ENCODE measurements at places on chromosomes 3 and 15. TPM values are rescaled to one million over a fixed set of nuclear protein-coding genes. Genes with fewer than 3 reads are reported as not detected.

DNA sequence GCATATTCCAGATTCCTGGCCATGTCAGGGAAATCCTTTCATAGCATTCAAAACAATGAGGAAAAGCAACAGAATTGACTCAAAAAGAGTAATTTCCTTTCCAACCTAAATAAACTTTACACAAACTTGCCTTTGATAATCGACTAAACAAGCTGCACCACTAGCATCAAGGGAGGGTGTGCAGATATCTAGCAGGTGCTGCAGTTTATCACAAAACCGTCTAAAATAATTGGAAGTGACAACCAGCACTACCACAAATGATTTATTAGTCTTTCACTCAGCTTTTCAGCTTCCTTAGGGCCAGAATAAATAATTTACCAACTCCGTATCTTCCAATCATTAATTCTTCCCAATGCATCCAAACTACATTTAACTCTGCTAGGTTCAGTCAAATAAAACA, 71.7 kb downstream of the TBC1D5 start:
- DNase-seq = no peak
- H3K36me3 ChIP-seq = no peaks in the 10 kb centered on the region
- no peak overlapping the region for H3K4me3 ChIP-seq
- H3K27me3 ChIP-seq = no peaks in the 10 kb centered on the region
- no peak overlapping the region for H3K27ac ChIP-seq

DNA sequence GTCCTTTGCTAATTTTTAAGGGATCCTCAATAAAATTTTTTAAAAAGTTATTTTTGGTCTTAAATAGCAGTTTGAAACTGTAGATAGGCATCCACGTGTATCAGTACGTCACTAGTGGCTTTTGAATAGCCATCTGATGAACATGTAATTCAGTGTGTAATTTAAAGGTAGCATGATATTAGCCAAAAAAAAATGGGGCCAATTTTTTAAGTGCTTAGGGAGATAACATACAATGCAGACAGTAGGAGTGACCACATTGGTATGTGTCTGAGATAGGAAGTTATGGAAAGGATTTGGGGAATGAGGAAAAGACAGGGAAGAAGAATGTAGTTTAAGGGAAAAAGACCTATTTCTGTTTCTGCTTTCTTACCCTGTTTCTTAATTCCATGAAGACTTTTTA, 2.5 kb downstream of the AP4E1 start:
- no peaks in the 10 kb centered on the region for H3K36me3 ChIP-seq
- no peak for DNase-seq
- H3K4me1 ChIP-seq = no peaks in the 10 kb centered on the region
- H3K27me3 ChIP-seq = no peaks in the 10 kb centered on the region
- no peak overlapping the region for H3K4me3 ChIP-seq
- H3K27ac ChIP-seq = no peak overlapping the region

GRCh38 chr3:156477323-156477722, 77.6 kb downstream of the SSR3 start:
- no peak for DNase-seq
- H3K27me3 ChIP-seq = peaks cover 2% of the 10 kb centered on the region
- no peak overlapping the region for H3K27ac ChIP-seq
- no peaks in the 10 kb centered on the region for H3K4me1 ChIP-seq
- H3K4me3 ChIP-seq = no peak overlapping the region

The HRG gene
- 0.13 TPM for total RNA-seq

The C15orf39 gene
- total RNA-seq = 128 TPM

GRCh38 chr15:77988347-77989295, 88.9 kb downstream of the TBC1D2B start:
- H3K4me3 ChIP-seq = no peak overlapping the region
- no peaks in the 10 kb centered on the region for H3K27me3 ChIP-seq
- no peaks in the 10 kb centered on the region for H3K36me3 ChIP-seq
- no peak overlapping the region for H3K27ac ChIP-seq

The KIF9 gene
- total RNA-seq = 4.6 TPM

The FSIP1 gene
- total RNA-seq = 0.36 TPM

DNA sequence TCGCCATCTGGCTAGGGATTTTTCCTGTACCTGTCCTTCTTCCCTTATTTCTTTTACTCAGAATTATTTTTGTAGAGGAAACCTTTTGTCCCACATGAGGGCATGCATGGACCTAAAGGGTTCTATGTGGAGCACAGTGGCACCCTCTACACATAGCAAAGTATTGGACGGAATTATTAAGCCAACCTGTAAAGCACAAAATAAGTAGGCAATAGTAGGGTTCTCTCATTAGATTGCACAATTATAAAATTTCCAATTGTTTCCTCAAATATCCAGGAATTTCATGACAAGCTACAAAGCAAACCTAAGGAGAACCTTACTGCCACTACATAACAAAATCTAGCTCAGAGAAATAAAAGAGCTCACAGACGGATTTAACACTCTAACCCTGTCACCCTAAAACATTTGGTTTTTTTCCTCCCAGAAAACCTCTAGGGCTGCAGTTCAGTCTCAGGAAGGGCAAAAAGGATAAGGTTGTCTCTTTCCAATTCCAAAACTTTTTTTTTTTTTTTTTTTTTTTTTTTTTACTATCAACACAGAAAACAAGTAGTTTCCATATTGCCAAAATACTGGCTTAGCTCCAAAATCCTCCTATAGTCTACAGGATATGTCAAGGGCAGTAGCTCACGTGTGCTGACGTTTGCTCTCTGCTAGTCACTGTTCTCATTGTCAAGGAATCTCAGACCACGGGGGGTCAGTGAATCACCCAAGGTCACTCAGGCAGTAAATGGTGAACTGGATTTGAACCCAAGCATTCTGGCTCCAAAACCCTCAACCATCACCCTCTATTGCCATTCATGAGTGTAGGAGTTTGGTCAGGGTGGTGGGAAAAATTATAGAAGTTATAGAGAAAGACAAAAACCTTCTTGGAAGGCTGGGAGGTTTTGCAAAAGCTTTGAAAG, 52.3 kb downstream of the NCEH1 start:
- H3K27me3 ChIP-seq = no peaks in the 10 kb centered on the region
- H3K4me3 ChIP-seq = no peak overlapping the region
- no peaks in the 10 kb centered on the region for H3K36me3 ChIP-seq
- H3K27ac ChIP-seq = no peak overlapping the region
- no peak for DNase-seq
- H3K4me1 ChIP-seq = no peaks in the 10 kb centered on the region

The CDCP1 gene
- 1.7 TPM for total RNA-seq

- no peak overlapping the region for H3K27ac ChIP-seq
- 0 out of 2 replicates have a peak, but pooled peaks cover 2% of the 10 kb centered on the region for H3K27me3 ChIP-seq
- H3K4me1 ChIP-seq = no peaks in the 10 kb centered on the region
- no peak for DNase-seq
- H3K36me3 ChIP-seq = no peaks in the 10 kb centered on the region
Measured at GRCh38 chr15:81889485-81889881, 156.3 kb downstream of the MEX3B start.

The MAP1A gene
- total RNA-seq = 0.16 TPM

DNA sequence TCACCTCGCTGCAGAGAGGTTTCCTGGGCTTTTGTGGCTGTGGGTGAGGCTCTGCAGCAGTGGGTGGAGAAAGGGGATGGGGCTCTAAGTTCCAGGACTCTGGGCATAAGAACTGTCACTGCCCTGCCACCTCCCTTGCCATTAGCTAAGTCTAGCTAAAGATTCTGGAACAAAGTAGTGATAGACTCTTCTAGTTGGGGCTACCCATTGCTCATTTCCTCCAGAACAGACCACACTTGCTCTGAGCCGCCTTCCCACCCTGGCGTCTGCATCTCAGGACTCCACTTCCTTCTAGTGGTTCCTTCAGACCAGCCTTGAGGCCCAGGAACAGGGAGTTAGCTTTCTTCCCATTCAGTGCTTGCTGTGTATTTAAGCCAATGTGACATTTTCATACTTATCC, 7.5 kb downstream of the ARHGAP31 start:
- no peak for DNase-seq
- peaks cover 57% of the 10 kb centered on the region for H3K4me1 ChIP-seq
- no peak overlapping the region for H3K4me3 ChIP-seq
- peaks cover 11% of the 10 kb centered on the region for H3K36me3 ChIP-seq
- no peaks in the 10 kb centered on the region for H3K27me3 ChIP-seq

GRCh38 chr3:85780806-85781205, 822.0 kb downstream of the CADM2 start:
- no peak overlapping the region for H3K27ac ChIP-seq
- no peaks in the 10 kb centered on the region for H3K27me3 ChIP-seq
- no peak for DNase-seq
- no peaks in the 10 kb centered on the region for H3K36me3 ChIP-seq
- no peak overlapping the region for H3K4me3 ChIP-seq

The KY gene
- not detected for total RNA-seq

GRCh38 chr3:85977615-85978338, 1013.2 kb downstream of the VGLL3 start:
- no peak overlapping the region for H3K27ac ChIP-seq
- no peak overlapping the region for H3K4me3 ChIP-seq
- H3K36me3 ChIP-seq = no peaks in the 10 kb centered on the region
- no peaks in the 10 kb centered on the region for H3K27me3 ChIP-seq
- H3K4me1 ChIP-seq = no peaks in the 10 kb centered on the region

- H3K36me3 ChIP-seq = no peaks in the 10 kb centered on the region
- no peak overlapping the region for H3K27ac ChIP-seq
- DNase-seq = no peak
- H3K4me3 ChIP-seq = no peak overlapping the region
- no peaks in the 10 kb centered on the region for H3K27me3 ChIP-seq
- H3K4me1 ChIP-seq = no peaks in the 10 kb centered on the region
Measured at GRCh38 chr3:189985948-189986347, 134.7 kb downstream of the P3H2 start.

The TGM5 gene
- 5.6 TPM for total RNA-seq

DNA sequence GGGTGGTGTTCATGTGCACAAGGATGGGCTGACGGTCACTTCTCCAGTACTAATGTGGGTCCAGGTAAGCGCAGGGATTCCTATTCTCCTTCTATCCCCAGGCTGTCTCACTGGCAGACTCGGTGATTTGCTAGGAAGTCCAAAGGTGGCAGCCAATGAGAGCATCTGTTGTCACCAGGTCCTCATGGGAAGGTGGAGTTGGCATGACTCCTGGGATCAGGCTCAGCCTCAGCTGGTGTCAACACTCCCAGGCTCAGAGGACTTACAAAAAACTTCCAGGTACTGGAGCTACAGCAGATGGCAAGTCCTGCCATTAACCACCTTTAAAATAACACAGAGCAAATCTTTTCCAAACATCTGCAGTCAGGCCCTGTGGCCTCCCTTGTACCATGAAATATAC, 13.8 kb downstream of the XYLB start:
- H3K36me3 ChIP-seq = no peaks in the 10 kb centered on the region
- no peak overlapping the region for H3K27ac ChIP-seq
- no peak for DNase-seq
- no peaks in the 10 kb centered on the region for H3K4me1 ChIP-seq
- no peaks in the 10 kb centered on the region for H3K27me3 ChIP-seq

DNA sequence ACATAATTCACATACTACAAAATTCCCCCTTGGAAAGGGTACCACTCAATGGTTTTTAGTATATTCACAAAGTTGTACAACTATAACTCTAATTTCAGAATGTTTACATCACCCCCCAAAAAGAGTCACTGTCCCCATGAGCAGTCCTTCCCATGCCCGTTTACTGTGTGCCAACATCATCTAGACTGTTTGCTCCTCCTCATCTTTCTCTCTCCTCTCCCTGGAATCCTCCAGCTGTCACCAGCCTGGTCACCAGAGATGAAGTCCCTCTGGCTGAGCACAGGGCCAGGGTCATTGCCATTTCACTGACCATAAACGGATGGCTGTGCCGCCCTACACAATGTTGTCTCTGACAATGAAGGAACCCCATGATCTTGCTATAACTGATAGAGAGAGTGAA, 45.2 kb downstream of the C2CD4B start:
- H3K4me3 ChIP-seq = no peak overlapping the region
- H3K36me3 ChIP-seq = no peaks in the 10 kb centered on the region
- DNase-seq = no peak
- no peak overlapping the region for H3K27ac ChIP-seq
- no peaks in the 10 kb centered on the region for H3K4me1 ChIP-seq

- no peak overlapping the region for H3K4me3 ChIP-seq
- no peaks in the 10 kb centered on the region for H3K36me3 ChIP-seq
- no peak for DNase-seq
- H3K4me1 ChIP-seq = no peaks in the 10 kb centered on the region
- no peaks in the 10 kb centered on the region for H3K27me3 ChIP-seq
Measured at GRCh38 chr3:28149960-28150359, 91.5 kb upstream of the CMC1 start.

DNA sequence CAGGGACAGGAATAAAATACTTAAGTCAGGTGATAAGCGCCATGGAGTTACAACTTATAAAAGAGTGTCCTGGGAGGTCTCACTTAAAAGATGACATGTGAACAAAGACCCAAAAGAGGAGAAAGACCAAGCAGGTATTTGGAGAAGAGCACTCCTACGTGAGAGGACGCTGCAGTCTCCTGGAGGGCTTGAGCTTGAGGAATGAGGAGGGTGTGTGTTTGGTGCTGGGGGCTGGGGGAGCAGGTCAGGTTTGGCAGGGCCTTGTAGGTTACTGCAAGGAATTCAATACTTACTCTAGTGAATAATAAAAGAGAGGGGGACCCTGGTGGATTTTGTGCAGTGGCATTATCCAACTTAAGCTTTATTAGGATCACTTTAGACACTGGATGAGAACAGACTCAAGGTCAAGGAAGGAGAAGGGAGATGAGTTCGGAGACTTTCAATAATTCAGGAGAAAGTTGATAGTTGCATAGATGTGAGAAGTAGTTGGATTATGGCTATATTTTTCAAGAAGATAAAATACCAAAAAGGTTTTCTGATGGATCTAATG, 32.4 kb downstream of the TNIK start:
- H3K4me3 ChIP-seq = no peak overlapping the region
- peaks cover 4% of the 10 kb centered on the region for H3K36me3 ChIP-seq
- no peaks in the 10 kb centered on the region for H3K27me3 ChIP-seq
- H3K4me1 ChIP-seq = peaks cover 8% of the 10 kb centered on the region

The MEX3B gene
- total RNA-seq = 0.90 TPM

GRCh38 chr3:33115024-33115768, 1.4 kb downstream of the CRTAP start:
- H3K27ac ChIP-seq = no peak overlapping the region
- H3K4me3 ChIP-seq = peak overlapping the region; percentile 75
- H3K27me3 ChIP-seq = no peaks in the 10 kb centered on the region
- peaks cover 24% of the 10 kb centered on the region for H3K4me1 ChIP-seq

DNA sequence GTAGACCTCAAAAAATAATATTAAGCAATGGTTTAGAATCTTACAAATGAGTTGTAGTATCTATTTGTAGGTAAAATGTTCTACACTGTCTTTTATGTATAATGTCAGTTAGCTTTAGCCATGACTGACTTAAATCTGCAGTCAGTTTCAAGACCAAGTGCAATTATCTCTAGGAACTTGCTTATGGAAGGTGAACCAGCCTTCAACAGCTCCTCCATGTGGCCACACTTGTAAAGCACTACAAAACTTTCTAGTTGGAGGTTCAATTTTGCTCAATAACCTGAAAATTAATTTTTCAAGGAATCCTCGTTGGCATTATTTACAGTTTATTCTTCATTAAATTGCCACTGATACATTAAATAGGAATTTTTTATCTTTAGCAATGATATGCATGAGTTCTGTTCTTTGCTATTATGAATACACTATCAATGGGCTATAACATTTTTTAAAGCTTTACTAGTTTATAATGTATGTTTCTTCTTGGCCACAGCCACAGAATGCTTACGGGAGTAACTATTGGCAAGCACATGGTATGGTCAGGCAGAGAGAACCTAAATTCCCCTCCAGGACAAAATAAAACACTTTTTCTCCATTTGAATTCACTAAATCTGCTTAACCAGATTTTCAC, 315.3 kb upstream of the UBE2E2 start:
- no peaks in the 10 kb centered on the region for H3K4me1 ChIP-seq
- H3K36me3 ChIP-seq = no peaks in the 10 kb centered on the region
- no peak for DNase-seq

The EIF4G1 gene
- total RNA-seq = 462 TPM

The ALDH1A2 gene
- 0.92 TPM for total RNA-seq

The TRH gene
- not detected for total RNA-seq

Data from GM12878 (cell line).